Body of pancreas (tissue), 4 donors: ENCODE measurements at places on chromosomes 16 and 17. TPM values are rescaled to one million over a fixed set of nuclear protein-coding genes. Genes with fewer than 3 reads are reported as not detected.

The OR3A3 gene
- not detected for total RNA-seq

The KRTAP9-8 gene
- total RNA-seq: not detected

The PMFBP1 gene
- 2.0 TPM for total RNA-seq

The GDPD3 gene
- not detected for total RNA-seq

- DNase-seq: no peak
These were observed 14.7 kb upstream of the SLX4 start for GRCh38 chr16:3625911-3626732.

GRCh38 chr16:79158337-79158736 lies 442.2 kb downstream of the MAF start:
- no peak for DNase-seq
